ENCODE measurements at places on chromosomes 4 and X.

- no peak for DNase-seq
These were observed 17.8 kb downstream of the ANXA3 start for GRCh38 chr4:78569306-78569821.

DNA sequence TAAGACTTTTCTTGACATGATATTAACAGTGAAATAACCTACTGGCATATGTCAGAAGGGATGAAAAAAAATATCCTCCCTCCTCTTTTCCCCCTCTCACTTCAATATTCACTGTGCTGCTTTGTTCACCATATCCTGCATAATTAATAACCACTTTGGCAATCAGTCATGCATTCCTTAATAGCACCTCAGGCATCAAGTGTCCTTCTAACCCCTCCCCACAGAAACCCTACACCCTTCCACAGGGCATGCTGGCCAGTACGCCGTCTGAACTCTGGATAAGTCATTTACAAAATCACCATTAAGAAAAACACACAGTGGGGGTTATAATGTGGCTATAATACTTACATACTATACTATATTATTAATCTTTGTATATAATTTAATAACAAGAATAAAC, 165.9 kb downstream of the PDGFC start:
- no peak for DNase-seq

DNA sequence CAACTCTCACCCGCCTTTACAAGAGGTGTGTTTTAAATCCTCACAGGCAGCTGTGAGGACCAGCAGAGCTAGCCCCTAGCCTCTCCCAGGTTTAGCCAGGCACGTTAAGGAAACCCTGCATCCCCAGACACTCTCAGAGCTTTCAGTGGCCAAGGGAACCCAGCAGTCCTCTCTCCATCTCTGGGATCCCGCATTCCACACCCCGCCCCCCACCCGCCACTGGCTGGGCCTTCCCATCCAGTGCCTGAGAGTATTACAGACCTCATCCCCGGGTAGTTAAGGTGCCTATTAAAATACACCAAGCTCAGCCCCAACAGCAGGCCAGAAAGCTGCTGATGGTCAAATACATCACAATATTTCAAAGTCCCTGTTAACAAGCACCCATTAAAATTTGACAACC, 256.2 kb downstream of the BCOR start:
- no peak for DNase-seq

- peak; percentile 60 for DNase-seq
These were observed 49.4 kb downstream of the RTL9 start for GRCh38 chrX:110407910-110408545.

- DNase-seq: no peak
These were observed 39.9 kb downstream of the APBB2 start for GRCh38 chr4:41174444-41174843.

GRCh38 chrX:124087000-124087746, 125.7 kb downstream of the STAG2 start:
- no peak for DNase-seq

- no peak for DNase-seq
These were observed 173.5 kb downstream of the GRID2 start for GRCh38 chr4:92477298-92477697.

DNA sequence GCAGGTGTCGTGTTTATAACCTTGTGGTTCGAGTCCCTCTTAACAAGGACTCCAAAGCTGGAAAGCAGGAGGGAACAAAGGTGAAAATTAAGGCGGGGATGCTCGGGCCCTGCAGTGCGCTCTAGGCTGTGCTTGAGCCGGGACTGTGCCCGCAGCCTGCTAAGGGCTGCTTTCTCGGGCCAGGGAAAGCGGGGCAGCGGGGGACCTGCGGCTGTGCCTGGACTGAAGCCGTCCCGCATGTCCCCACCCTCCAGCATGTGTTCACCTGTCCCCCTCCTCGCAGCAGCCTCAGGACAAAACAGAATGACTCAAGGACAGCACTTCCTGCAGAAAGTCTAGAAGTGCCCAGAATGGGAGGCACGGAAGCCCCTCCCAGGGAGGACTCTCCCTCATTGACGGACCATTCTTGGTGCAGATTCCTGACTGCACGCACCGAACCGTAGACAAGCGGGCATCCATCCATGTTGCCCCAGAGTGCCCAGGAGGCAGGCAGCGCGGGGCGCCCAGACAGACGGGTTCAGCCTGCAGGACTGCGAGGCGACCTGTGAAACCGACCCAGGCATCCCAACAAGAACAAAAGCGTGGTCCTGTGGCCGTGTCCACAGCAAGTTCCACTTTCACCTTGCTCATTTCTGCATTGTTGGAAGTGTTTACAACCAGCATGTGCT, 342.9 kb downstream of the MAGEB5 start:
- DNase-seq: no peak

- no peak for DNase-seq
These were observed 277.1 kb downstream of the ADGRA3 start for GRCh38 chr4:22238742-22239141.

DNA sequence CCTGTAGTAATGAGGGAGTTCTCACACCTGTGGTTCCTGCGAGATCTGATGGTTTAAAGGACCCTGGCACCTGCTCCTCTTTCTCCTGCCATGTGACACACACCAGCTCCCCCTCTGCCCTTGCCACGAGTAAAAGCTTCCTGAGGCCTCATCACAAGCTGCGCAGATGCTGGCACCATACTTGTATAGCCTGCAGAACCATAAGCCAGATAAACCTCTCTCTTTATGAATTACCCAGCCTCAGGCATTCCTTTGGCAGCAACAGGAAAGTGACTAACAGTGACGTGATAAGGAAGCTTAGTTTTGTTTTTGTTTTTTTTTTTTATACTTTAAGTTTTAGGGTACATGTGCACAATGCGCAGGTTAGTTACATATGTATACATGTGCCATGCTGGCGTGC, 130.9 kb downstream of the AFAP1 start:
- no peak for DNase-seq

DNA sequence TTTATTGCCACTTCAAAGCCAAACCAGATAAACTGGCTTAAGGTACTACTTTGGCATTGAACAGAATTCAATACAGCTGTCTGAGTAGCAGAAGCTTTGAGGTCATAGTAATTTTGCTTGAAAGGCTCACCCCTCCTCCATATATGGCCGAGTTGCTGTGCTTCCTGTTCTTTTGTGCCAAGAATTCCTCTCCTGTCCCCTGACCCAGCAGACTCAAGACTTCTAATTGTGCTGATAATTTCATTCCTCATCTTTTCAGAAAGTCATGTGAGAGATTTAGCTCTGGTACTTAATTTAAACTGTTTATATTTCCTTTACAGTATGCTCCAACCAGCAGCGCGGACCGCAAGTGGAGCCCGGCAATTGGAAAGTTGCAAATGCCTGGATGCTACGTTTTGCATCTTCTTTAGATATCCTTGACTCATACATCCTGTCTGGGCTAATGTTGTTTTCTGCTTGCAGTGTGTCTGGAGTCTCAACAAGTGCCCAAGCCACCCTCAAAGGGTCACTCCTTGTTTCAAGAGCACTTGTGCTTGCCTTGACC, 373.4 kb downstream of the PDGFC start:
- DNase-seq: no peak

DNA sequence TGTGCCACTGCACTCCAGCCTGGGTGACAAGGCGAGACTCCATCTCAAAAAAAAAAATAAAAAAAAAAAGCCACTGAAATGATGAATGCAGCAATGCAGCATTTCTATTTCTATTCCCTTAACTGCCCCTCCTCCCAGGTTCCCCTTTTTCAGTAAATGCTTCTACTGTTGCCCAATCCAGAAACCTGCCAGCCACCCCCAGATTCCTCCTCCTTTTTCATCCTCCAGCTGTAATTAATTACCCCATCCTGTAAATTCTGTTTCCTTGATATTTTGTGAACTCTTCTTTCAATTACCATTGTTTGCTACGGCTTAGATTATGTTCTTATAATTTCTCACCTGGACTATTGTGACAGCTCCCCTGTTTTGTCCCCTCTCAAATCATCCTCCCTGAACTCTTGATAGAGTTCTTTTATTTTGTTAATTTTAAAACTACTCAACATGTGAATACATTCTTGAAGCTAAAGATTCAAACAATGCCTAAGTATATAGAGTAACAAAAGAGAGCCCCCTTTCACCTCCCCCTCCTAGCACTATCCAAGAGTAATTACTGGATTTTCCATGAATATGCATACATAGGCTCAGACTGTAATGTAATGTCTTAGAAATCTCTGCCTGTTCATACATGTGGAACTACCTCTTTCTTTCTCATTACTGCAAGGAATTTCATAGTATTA, 140.6 kb upstream of the GPC4 start:
- no peak for DNase-seq

DNA sequence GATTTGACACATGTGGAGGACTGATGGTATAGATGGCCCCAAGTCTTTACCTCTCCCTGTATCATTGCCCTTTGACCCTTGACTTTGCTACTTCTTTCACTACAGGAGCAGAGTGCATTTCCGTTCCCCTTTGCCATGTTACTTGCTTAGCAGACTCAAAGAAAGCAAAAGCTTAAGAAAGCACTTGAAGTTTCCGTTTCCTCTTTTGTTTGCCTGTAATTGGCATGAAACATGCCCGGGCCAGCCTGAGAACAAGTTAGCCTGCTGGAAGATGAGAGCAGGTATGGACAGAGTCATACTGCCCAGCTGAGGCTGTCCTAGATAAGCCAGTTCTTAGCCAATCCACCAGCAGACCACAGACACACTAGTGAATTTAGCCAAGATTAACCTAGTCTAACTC, 206.0 kb downstream of the BCOR start:
- DNase-seq: no peak

DNA sequence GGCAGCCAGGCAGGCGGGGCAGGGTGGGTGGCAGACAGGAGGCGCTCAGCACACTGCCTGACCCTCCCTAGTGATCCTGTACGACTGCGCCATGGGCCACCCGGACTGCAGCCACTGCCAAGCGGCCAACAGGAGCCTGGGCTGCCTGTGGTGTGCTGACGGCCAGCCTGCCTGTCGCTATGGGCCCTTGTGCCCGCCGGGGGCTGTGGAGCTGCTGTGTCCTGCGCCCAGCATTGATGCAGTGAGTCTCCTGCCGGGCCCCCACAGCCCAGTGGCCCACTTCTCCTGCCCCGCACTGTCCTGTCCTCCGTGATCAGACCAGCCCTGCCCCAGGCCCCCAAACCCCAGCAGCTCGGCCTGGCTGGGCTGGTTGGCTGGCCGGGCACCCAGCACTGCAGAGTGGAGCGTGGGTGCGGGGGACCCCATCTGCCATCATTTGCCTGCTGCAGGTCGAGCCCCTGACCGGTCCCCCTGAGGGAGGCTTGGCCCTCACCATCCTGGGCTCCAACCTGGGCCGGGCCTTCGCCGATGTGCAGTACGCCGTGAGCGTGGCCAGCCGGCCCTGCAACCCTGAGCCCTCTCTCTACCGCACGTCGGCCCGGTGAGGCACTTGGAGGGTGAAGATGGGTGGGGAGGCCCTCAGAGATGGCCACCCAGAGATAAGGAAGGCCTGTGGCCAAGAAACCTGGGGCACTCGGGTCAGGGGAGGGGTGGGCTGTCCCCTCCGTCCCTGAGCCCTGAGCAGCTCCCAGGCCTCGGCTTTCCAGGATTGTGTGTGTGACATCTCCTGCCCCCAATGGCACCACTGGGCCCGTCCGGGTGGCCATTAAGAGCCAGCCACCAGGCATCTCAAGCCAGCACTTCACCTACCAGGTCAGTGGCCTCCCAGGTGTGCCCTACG, 7.6 kb downstream of the PLXNB3 start:
- no peak for DNase-seq

GRCh38 chr4:139521754-139522401, 34.1 kb downstream of the SETD7 start:
- no peak for DNase-seq

DNA sequence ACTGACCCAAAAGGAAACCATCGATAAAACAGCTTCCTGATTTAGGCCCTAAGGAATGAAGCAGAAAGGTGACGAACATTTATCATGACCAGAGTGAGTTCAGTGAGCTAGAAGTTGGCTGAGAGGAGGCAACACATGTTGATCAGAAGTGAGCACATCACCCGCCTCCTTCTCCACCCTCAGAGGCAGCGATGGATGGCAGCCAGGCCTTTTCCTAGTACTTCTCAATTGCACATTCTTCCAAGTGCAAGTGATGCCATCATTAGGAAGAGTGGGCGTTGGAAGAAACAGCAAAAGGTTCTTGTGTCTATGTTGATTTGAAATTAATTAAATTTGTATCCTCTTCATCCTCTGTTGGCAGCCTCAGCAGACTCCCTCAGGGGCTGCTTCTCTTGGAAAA, 51.7 kb downstream of the TMEM154 start:
- no peak for DNase-seq

DNA sequence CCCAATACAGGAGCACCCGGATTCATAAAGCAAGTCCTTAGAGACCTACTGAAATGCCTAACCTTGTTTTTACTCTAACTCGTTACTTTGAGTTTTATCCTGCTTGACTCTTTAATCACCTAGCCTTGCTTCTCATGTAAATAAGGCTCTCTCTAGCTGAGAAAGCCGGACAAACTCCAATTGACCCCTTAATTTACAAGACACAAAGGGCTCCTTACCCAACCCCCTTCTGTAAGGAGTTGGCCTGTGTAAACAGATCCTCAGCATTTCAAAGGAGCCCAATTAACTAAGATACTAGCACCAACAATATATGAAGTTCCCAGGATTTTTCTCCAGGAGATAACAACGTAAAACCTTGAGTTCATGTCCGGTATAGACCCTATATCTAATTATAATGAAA, 61.7 kb downstream of the CT47B1 start:
- DNase-seq: no peak

DNA sequence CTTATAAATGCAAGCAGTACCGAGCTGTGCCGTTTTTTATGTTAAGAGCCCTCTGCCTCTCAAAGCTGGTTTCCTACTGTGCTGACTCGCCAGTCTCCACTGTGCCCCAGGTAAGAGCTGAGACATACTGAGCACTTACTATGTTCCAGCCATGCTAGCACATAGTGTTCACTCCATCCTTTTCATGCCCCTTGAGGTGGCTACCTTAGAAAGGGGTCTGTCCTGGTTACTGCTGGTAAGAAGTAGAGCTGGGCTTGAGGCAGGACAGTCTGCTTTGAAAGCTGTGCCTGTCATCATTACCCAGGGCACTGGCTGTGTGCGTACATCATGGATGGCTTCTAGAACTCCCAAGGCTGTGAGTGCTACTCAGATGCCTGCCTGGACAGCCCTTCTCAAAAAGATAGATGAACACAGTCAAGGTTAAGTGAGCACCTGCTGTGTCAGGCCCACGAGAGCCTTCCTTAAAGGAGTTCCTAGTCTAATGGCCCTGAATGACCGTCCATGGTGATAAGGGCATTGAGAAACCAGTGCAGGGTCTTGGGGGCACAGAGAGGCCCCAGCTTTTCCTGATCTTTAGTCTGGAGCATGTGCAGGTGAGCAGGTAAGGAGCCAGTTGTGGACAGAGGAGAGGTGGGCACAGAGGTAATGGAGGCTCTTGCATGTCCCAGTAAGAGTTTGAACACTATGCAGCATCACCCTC, 1.6 kb downstream of the STK32B start:
- DNase-seq: no peak
